ENCODE measurements at places on chromosomes 3 and 15.

GRCh38 chr3:5767304-5767703 is 579.8 kb downstream of the EDEM1 start:
- no peak for DNase-seq

DNA sequence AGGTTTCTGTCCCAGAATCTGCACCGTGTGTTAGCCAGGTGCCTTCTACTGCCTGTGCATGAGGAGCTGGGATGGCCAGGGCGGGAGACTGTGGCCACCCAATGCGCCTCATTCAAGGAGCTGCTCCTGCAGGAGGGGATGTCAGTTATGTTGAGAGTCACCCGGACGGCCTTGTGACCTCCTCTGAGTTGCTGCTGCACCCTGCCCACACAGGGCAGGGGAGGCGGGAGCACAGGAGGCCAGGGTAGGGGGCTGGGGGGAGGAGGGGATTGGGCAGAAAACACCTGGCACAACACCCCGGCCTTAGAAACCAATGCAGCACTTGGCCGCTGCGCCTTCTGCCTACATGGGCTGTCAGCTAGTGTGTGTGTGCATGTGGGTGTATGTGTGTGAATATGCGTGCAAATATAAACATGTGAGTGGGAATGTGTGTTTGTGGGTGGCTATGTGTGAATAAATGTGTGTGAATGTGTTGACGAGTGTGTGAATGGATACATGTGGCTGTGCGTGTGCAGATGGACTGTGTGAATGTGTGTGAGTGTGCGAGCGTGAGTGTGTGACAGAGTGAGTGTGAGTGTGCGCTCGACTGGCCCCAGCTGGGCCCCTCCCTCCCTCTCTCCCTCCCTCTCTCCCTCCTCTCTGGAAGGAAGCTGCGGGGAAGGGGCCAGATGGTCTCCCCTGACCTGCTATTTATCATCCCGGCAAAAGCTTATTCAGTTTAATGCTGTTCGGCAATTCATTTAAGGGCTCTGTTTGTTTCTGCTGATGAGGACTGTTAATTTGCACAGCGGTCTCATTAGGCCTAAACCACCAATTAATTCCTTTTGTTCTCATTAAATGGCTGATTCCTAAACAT is 106.9 kb downstream of the TLE3 start:
- peak; percentile 25 for DNase-seq

- no peak for DNase-seq
These were observed 292.9 kb downstream of the ZIC4 start for GRCh38 chr3:147113293-147114044.

- no peak for DNase-seq
These were observed 63.9 kb downstream of the NME9 start for GRCh38 chr3:138265745-138266144.

GRCh38 chr3:196192524-196193051 is 18.6 kb downstream of the ZDHHC19 start:
- no peak for DNase-seq
